BJ (cell line): ENCODE measurements at places on chromosomes 3 and 15. TPM values are rescaled to one million over a fixed set of nuclear protein-coding genes. Genes with fewer than 3 reads are reported as not detected.
A peak's percentile ranks its signal among the peaks of the same experiment; 100 is the strongest.

DNA sequence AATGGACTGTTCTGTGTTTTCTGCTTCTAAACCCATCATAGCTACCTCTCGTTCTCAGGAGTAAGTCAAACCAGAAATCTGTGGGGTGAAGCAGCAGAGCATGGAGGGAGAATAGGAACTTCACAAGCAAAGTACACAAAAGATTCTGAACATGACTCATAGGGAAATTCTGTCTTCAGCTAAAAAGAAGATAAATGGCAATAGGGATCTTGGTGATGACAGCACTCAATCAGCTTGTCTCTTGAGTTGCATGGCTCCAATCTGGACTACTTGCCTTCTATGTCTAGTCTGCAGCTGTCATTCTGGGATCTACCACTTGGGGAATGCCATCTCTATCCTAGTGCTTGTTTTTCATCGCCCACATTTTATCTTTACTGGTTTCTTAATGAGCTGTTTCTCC lies 13.5 kb upstream of the GRAMD1C start:
- no peak for DNase-seq

DNA sequence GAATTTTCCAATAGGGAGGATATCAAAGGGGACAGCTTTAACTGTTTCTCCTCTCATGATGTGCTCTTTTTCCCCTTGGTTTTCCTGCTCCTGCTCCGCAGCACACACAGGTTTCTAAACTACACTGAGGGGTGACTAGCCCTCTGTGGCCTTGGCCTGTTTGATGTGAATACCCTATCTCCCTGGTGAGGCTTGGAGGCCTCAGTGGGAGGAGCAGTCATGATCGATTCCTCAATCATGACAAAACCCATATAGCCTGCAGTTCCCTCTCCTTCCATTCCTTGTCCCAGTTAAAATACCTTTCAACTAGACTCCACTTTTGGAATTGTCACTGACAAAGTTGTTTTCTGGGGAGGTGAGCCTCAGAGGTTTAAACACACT lies 24.0 kb upstream of the USP3 start:
- DNase-seq = no peak

- no peak for DNase-seq
Observed at GRCh38 chr15:39444735-39445470, 136.0 kb upstream of the THBS1 start.

DNA sequence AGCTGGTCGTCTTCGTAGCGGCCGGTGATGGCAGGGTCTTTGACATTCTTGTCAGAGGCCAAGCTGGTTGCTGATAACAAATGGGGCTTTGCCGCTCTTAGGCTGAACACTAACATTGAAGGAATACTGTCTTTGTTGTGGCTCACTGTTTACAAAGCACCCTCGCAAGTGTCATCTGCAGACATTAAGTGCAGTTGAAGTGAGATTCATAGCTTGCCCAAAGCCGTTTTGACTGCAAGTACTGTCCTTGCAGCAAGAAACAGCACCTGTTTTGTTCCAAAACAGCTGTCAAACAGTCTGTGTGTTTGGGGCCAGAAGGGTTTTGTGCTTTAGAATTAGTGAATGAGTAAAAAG lies 568 bp downstream of the SENP2 start:
- DNase-seq = no peak

DNA sequence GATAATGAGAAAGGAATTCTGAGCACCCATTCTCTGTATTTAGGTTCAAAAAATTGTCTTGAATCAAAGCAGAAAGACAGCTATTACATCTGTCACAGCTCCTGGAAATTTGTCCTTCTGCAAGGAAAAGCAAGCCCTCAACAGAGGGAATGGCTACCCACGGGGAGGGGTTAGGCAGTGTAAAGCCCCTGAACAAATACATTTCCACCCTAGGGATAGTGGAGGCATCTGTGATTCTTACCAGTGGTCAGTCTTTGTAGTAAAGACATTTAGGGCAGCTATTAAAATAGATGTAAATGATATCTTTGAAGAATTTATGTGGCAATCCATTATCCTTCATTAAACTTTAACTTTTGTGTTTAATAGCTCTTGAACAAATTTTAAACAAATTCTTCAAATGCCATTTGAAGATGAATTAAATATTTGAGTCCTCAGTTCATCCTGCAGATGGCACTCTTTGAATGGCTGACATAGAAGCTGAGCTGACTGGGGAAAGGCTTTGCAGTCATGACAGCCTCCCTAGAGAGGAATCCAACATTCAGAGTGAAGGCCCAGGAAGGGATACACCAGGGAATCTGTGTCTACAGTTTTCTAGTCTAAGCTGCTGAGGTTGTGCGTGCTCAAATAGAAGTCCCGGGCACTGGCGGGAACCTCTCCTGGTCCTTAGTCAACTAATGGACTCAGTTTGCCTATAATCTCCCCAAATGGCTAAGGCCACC lies 359.7 kb upstream of the ROPN1 start:
- DNase-seq = peak; percentile 62

DNA sequence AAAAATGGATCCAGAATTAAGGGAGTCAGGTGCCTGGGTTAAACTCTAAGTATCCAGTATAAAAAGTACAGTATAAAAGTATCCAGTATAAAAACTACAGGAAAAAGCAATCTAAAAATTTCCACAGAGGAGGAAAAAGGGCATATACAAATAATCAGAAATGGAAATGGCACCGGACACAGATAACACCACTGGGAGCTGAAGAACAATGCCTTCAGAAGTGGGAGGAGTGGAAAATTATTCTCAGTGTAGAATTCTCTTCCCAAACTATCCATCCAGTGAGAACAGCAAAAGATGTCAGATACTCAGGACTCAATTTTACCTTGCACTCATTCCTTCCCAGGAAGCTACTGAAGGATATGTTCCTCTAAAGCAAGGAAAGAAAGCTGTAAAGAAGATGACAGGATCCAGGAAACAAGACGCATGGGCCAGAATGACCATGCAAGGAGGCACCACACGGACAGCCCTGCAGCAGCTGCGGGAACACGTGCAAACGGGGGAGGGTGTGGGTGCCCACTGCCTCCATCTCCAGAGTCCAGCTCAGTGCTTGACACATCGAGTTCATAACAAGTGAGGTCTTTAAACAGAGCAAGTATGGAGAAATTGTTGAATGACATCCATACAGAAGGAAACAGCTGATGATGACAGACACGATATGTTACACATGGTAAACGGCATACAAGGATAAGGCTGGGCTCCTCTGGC lies 68.5 kb downstream of the CHSY1 start:
- no peak for DNase-seq

GRCh38 chr3:121998030-121998580 lies 23.9 kb downstream of the ILDR1 start:
- DNase-seq = peak; percentile 7

DNA sequence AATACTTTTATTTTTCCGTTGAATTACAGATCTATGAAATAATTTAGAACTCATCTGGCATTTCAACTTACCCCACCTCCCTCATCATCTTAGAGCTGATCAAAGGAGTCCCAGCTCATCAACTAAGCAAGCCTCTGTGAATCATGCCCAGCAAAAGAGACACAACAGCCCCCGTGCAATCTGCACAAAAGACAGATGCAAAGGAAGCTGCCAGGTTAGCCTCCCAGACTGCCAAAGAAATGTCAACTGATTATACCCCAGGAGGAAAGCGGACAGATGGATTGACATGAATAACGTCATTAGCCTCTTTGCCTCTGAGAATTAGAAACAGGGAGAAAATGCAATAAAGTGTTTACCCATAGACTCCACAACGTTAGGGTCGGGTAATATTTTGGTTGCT lies 75.0 kb downstream of the GABRB3 start:
- DNase-seq = no peak

DNA sequence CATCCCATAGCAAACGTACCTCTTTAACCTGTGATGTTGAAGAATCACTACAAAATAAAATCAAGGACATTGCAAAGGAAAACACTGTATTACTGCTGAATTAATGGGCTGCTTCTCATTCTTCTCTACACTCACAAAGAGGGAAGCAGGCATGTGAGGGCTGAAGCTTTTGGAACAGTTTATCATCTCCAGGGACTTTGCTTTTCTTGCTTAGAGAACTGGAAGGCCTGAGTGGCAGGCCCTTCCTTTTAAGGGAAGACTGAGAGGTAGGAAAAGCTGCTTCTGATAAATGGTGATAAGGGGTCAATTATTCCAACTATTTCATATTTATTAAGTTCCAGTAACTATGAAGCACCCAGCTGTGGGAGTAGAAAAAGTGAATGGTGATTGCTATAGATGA lies 649.6 kb downstream of the NTRK3 start:
- no peak for DNase-seq

- no peak for DNase-seq
Observed at GRCh38 chr3:50100386-50100785, 11.7 kb downstream of the RBM5 start.

DNA sequence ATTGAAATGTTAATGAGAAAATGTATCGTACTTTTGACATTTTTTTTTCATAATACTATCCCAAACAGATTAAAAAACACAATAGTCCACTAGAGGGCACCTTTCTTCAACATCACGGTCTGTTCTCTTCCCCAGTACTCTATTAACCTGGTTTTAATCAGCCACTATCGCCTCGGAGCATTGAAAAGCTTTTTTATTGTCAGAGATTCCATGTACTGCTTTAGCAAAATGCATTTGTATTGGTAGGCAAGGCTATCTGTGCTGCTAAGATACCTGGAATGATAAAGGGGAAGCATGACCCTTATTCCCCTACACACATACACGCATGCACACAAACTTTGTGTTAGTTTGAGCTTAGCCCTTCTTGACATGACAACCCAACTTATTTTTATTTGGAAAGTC lies 160.1 kb upstream of the IL12A start:
- no peak for DNase-seq

DNA sequence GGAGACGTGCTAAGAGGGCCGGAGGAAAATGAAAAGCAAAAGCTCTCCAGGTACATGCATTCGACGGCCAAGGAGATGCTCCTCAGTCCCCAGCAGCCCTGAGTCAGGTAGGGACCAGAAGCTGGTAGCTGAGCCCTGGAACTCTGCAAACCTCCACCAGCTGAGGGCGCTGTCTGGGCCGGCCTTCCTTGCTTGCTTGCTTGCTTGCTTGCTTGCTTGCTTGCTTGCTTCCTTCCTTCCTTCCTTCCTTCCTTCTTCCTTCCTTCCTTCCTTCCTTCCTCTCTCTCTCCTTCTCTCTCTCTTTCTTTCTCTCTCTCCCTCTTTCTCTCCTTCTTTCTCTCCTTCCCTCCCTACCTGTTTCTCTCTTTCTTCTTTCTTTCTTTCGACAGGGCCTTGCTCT lies 94.6 kb upstream of the RASGRF1 start:
- no peak for DNase-seq

GRCh38 chr3:56889131-56889530 lies 87.4 kb upstream of the ARHGEF3 start:
- no peak for DNase-seq

DNA sequence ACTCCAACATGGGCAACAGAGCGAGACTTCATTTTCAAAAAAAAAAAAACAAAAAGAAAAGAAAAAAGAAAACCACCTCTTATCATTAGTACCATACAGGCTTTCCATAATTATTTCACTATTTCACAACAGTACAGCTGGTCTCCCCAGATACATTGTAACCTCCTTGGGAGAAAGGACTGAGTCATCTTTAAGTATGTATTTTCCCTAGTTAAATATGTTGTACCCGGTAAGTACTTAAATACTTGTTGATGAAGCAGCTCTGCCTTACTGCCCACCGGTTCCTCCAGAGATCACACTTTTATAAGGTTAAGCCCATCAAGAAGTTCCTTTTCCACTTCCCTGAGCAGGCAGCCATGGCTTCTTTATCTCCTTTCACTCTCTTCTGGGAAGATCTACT lies 789.5 kb upstream of the CFAP20DC start:
- peak; percentile 33 for DNase-seq

GRCh38 chr15:52975941-52976449 lies 185.9 kb upstream of the ONECUT1 start:
- DNase-seq = no peak

- no peak for DNase-seq
Observed at GRCh38 chr15:68130851-68131250, 74.3 kb downstream of the CALML4 start.

- DNase-seq = no peak
Observed at GRCh38 chr15:68888419-68888818, 41.9 kb upstream of the SPESP1 start.

GRCh38 chr3:4406746-4407568 lies 60.1 kb downstream of the SUMF1 start:
- DNase-seq = no peak

DNA sequence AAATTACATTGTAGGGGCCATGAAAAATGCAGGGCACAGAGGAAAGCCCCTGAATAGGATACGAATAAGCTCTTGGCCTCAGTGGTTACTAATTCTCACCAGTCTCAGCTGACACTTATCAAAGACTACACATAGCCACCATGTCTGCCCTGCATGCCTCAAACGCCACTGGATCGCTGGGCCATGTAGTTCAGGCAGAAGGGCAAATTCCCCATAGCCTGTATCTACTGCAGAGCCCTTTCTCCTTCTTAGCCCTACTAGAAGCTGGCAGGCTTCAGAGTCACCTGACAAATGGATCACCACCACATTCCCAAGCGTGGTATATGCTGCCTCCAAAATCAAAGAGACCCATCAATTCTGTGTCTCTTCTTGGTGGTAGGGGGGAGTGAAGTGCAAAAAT lies 177.4 kb downstream of the MINAR1 start:
- DNase-seq = no peak

- peak; percentile 70 for DNase-seq
Observed at GRCh38 chr3:4426782-4427344, 40.2 kb downstream of the SUMF1 start.

DNA sequence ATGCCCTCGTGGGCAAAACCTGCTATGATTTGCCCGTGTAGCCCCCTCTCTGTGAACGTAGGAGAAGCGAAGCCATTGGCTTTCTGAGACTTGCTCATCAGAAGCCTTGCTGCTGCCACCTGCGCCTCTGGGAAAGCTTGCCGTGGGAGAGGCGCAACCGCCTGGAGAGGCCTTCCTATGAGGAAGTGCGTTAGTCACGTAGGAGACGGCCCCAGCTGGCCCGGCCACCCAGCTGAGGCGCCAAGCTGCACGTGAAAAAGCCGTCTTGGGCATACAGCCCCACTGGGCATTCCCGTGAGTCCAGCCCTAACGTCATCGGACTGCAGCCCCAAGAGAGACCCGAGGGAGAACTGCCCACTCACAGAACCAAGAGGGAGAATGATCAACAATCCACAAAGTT lies 49.1 kb upstream of the TJP1 start:
- DNase-seq = no peak

DNA sequence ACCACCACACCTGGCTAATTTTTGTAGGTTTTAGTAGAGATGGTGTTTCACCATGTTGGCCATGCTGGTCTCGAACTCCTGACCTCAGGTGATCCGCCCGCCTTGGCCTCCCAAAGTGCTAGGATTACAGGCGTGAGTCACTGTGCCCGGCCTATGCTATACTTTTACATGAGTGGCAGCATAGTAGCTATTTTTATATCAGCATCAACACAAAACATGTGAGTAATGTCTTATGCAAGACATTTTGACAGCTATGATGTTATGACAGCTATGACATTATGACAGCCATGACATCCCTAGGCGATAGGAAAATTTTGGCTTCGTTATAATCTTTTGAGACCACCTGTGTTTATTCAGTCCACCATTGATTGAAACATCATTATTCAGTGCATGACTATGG lies 4.1 kb upstream of the NAALADL2 start:
- DNase-seq = no peak

Gene PYGO1
- polyA plus RNA-seq = 3.1 and 6.7 TPM in 2 replicates

Gene CACNA2D2
- 0.04 and 0.11 TPM in 2 replicates for polyA plus RNA-seq

Gene MAP4
- 202 and 247 TPM in 2 replicates for polyA plus RNA-seq

Gene NDUFB4
- polyA plus RNA-seq = 94.3 and 137 TPM in 2 replicates

Gene RHOV
- polyA plus RNA-seq = 0.13 and 0.28 TPM in 2 replicates

Gene TRANK1
- 9.7 and 11.3 TPM in 2 replicates for polyA plus RNA-seq

Gene AGBL1
- polyA plus RNA-seq = not detected in 2 replicates

Gene FEZF2
- polyA plus RNA-seq = not detected in 2 replicates

Gene LMLN
- polyA plus RNA-seq = 4.5 and 5.2 TPM in 2 replicates

Gene GOLGA8T
- 0.10 TPM in 1 of 2 replicates, not detected in the other for polyA plus RNA-seq

Gene MPI
- polyA plus RNA-seq = 73.9 and 105 TPM in 2 replicates

Gene EFCAB12
- 0.02 and 0.05 TPM in 2 replicates for polyA plus RNA-seq
